ENCODE measurements at places on chromosomes 6 and 20.

DNA sequence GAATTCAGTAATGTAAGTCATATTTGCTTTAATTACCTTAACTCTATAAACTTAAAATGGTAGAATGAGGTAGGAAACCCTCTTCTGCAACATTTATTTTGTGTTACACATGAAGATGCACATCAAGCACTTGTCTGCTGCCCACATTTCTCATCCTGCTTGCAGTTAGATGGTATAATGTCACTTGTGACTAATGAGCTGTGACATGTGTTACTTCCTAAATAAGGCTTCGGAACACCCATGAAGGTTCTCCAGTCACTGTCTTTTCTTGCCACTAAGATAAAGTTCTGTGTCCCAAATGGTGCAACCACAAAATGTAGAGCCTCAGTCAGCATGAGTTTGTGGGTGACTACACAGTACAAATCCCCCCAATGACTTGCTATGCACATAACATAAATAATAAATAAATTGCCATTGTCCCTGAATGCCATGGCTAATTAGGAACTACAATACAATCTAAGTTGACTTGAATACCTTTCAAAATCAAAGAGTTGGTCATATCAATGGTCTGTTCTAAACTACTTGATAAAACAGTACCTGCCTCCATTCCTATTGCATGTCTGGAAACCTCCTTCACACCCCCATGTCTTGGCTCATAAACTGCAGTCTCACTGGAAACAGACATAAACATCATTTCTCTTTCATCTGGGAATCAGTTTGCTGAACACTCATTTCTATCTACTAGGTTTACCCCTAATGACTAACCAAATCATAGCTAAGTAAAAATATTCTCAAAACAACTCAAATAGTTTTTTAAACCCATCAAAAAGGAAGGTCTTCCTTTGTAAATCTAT is 157.2 kb downstream of the PTPRK start:
- no peak for DNase-seq

DNA sequence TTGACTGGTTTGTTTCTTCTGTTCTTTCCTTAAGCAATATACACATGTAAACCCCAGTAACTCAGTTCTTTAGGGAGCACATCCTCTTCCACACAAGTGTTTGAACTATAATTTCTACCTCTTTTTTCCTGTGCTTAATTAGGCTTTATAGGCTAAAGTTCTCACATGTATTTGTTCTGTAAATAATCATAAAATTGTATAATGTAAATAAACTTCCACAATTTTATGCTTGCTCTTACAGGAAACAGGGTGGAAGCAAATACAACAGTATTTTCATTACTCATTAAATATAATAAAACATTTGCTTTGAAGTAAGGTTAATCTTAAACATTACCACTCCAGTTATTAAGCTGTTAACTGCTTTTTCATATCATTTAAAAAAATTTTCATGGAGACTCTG is 26.9 kb downstream of the GPRC6A start:
- no peak for DNase-seq

DNA sequence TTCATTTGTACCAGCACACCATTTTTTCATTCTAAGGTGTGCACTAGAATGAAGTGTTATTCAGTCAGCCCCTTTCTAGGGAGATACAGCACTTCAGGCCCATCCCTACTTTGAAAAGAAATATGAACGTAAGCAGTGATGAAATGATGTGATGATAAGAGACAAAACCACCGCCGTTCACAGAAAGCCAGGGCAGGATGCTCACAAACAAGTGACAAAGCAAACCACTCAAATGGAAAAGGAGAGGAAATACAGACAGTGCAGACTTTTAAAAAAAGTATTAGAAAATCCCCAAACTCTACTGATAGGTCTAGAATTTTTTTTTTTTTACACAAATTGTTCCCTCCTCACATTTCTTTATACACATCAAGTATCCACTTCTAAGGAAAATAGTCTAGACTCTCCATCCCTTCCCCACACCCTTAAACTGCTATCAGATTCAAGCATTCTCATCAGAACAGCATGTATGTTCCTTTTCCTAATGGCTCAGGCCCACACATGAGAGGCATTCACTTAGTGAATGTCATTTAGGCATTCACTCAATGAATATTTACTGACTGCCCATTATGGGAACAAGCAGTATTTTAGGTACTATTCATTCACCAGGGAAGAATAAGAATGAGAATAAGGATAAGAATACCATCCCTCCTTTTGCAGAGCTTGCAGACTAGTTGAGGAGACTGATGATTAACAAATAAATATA is 243.5 kb downstream of the GMPR start:
- no peak for DNase-seq

- DNase-seq = no peak
Measured at GRCh38 chr6:33731751-33732282, 14.9 kb downstream of the IP6K3 start.

- no peak for DNase-seq
Measured at GRCh38 chr20:10542442-10542841, 107.3 kb downstream of the SLX4IP start.

GRCh38 chr6:82072751-82073150 is 174.8 kb downstream of the IBTK start:
- peak; percentile 55 for DNase-seq

- no peak for DNase-seq
Measured at GRCh38 chr6:137702791-137703424, 164.2 kb upstream of the TNFAIP3 start.

DNA sequence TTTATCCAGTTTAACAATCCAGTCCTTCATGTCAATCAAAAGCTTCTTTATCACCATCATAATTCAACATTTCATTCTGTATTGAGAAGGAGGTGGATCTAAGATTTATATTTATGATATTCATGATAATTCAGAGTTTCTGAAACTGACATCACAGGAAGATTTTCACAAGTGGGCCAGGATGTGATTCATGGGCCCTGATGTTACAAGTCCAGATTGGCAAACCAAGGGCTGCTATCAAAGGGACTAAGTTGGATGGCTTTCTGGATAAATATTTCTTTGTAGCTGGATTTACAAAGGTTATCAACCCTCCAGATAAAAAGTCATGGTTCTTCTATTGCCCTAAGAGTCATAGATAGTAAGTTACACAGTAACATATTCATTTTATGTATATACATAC is 866.5 kb downstream of the KIF16B start:
- no peak for DNase-seq

DNA sequence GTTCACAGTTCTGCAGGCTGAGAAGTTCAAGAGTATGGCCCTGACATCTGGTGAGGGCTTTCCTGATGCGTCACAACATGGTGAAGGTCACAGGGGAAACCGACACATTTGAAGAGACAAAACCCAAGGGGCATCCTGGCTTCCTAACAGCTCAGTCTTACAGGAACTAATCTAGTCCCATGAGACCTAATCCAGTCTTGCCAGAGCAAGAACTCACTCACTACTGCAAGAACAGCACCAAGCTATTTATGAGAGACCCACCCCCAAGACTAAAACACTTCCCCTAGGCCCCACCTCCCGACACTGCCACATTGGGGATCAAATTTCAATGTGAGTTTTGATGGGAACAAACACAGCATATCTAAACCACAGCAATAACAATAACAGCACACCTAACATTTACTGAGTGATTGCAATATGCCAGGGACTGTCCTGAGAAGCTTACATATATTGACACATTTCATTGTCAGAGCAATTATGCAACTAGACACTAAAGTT is 46.6 kb downstream of the TPBG start:
- no peak for DNase-seq

- DNase-seq = no peak
Measured at GRCh38 chr20:44732327-44732726, 13.3 kb upstream of the KCNK15 start.

- DNase-seq = no peak
Measured at GRCh38 chr6:129882510-129883023, 21.5 kb upstream of the TMEM244 start.

- peak; percentile 40 for DNase-seq
Measured at GRCh38 chr6:32968867-32969684, 682 bp downstream of the BRD2 start.

GRCh38 chr6:70180183-70180900 is 122.5 kb downstream of the COL9A1 start:
- no peak for DNase-seq

- DNase-seq = no peak
Measured at GRCh38 chr20:63366390-63367365, 5.5 kb upstream of the CHRNA4 start.

- DNase-seq = peak; percentile 70
Measured at GRCh38 chr6:28863604-28864325, 60.0 kb downstream of the TRIM27 start.

DNA sequence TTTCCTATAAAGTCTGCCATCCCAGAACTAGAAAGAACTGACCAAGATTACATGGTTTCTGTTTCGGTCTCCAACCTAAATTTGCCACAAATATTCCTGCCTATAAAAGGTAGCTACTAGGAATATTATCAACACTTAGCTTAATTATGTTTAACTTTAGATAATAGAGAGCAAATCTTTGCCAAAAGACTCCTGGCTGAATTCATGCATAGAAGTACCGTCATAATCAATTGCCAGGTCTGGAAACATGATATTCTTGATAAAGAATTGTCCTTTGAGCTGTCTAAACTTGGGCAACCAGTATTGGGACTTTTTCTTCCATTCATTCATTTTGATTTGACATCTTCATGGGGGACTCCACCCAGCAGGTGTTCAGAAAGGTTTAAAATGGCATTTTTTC is 22.4 kb downstream of the CALHM6 start:
- DNase-seq = no peak

GRCh38 chr6:36600564-36601146 is 6.5 kb downstream of the SRSF3 start:
- DNase-seq = no peak

DNA sequence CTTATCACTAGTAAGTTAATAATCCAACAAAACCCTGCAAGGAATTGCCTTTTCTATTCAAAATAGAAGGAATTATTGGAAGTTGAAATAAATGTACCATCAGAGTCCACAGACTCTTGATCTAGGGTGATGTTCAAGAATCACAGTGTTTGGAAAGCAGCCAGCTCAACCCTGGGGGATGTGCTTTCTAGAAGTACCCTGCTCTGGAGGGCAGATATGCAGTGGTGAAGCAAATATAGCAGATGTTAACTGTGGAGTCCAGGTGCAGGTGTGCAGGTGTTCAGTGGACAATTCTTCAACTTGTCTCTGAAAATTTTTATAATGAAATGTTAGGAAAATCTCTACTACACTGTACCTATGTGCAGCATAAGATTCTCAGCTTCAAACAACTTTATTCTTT is 9.1 kb upstream of the INSM1 start:
- no peak for DNase-seq

DNA sequence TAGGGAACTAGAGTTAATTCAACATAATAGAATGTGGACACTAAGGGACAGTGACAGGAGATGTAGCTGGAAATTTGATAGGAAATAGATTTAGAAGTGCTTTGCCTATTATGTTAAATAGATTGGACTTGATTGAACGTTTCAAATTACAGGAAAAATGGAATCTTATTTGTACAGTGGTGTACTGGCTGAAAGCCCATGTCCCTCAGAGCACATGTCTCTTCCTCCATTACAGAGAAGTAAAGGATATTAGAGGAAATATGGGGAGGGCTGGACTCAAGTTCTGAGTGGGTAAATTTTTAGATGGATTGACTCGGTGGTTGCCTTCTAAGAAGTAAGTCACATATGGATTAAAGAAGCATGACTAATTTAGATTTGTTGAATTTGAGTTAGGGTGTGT is 11.4 kb downstream of the PKIB start:
- no peak for DNase-seq

GRCh38 chr6:25050356-25050755 is 114.6 kb upstream of the RIPOR2 start:
- peak; percentile 38 for DNase-seq

DNA sequence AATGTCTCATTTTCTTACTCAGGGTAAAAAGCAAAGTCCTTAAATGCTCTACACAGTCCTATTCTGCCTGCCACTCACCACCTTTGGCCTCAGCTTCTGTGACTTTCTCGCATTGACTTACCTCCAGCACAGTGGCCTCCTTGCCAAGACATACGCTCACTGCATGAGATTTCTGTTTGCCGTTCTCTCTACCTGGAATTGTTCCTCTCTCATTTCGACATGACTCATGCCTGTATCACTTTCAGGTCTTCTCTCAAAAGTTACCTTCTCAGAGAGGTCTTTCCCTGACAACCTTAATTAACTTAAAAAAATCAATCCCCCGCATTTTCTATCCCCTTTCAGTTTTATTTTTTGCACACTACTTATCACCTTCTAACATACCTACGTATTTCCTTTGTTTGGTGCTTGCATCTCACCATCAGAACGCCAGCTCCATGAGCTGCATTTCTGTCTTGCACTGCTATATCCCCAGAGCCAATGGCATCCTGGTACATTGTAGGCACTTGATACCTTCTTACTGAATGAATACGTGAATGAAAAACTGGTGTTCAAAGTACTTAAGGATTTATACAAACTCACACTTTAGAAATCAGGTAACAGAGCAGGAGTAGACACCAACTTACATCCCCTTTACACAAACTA is 24.5 kb downstream of the TENT5A start:
- DNase-seq = no peak

GRCh38 chr20:40687384-40688128 is 1.5 kb downstream of the MAFB start:
- no peak for DNase-seq
